SHP77 (cell line): ENCODE measurements at places on chromosomes 5 and 9.

GRCh38 chr5:52041842-52042241, 658.6 kb downstream of the ISL1 start:
- no peak for DNase-seq

GRCh38 chr9:132756214-132756845, 86.1 kb downstream of the GTF3C4 start:
- no peak for DNase-seq

DNA sequence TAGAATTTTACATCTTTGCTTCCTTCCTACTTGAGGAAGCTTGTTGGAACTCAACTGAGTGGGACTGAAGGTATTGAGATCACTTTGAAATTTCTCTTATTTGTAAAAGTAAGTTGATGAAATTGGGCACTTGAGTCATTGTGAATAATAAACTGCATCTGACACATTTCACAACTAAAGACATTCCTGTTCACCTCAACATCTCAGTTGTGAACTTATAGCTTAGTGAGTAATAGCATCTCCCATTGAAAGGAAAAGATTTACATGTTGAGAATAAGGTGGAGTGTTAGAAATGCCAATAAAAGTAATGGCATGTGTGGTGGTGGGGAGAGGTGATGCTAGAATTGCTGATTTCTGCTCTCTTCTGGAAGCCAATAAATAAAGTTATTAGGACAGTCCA, 145.0 kb downstream of the SLC24A2 start:
- no peak for DNase-seq

DNA sequence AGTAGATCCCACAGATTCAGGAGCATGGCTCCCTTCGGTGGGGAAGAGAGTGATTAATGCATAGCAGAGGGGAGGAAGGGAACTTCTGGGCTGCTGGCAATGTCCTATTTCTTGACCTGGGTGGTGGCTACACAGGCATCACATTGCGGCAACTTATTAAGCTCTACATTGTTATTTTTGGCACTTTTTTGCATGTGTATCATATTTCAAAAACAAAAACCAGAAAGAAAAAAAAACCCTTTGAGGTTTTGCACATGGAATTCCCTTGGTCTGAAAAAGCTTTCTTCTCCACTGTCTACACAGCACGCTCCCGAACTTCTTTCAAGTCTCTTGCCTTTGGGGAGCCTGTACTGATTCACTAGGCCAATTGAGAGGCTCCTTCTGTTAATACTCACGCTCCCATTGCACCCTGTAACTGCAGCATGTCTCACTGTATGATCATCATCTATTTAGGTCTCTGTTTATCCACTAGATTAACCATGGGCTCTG, 25.1 kb downstream of the CEMIP2 start:
- no peak for DNase-seq

DNA sequence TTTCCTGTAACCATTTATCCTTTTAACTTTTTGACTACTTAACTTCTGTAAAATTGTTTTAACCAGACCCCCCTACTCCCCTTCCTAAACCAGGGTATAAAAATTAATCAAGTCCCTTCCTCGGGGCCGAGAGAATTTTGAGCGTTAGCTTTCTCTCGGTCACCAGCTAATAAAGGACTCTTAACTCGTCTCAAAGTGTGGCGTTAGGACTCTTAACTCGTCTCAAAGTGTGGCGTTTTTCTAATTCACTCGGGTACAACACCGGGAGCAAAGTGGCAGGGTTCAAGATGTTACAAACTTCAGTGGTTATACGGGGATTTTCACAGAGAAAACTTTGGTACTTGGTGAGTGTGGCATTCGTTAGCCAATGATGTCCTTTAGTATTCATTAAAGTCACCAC, 39.7 kb upstream of the PPP1R26 start:
- no peak for DNase-seq

DNA sequence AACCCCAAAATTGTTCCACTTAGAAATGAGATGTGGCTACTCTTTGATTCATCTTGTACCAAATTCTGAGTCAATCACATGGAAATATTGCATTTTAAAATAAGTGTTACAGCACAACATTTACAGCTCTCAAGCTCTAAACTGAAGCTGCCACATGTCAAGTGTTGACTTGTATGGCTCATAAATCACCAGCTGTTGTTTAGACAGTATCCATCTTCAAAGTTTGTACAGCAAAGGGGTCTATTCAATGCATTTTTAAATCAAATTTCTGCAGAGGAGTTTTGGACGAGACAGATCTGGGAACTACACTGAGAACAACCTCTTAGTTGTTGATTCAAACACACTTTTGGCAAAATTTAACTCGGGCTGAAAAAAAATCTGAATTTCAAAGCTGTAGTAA, 31.4 kb downstream of the CHSY3 start:
- DNase-seq: no peak

DNA sequence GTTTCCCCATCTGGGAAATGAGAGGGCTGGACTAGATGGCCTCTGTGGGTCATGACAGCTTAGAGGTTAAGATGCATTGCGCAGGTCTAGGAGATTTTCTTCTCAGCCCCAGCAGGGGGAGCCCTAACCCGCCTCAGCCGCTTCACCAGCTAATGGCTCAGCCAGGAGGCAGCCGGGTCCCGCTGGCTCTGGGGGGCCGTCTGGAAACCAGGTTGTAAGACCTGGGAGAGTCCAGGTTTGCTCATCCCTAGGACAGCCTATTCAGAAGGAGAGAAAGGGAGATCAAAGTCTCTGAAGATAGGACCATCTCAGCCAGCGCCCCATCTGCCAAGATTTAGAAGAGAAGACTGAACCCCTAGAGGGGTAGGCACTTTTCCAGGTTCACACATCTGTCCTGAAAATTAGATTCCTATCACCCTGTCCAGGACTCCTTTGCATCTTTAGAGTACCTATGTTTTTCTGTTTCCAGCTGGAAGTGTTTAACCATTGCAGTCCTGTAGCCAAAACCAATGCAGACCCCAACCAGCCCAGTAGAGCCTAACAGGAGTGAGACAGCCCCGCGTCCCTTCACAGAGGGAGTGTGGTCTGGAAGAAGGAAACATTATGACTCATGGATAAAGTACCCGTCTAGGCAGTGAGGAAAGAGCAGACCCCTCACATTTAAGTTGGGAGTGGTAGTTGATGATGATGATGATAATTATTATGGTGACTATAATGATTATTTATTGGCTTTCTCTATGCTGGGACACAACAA, 27.5 kb downstream of the SPARC start:
- peak; percentile 57 for DNase-seq

- no peak for DNase-seq
Measured at GRCh38 chr9:4620057-4620765, 41.9 kb upstream of the PLPP6 start.

DNA sequence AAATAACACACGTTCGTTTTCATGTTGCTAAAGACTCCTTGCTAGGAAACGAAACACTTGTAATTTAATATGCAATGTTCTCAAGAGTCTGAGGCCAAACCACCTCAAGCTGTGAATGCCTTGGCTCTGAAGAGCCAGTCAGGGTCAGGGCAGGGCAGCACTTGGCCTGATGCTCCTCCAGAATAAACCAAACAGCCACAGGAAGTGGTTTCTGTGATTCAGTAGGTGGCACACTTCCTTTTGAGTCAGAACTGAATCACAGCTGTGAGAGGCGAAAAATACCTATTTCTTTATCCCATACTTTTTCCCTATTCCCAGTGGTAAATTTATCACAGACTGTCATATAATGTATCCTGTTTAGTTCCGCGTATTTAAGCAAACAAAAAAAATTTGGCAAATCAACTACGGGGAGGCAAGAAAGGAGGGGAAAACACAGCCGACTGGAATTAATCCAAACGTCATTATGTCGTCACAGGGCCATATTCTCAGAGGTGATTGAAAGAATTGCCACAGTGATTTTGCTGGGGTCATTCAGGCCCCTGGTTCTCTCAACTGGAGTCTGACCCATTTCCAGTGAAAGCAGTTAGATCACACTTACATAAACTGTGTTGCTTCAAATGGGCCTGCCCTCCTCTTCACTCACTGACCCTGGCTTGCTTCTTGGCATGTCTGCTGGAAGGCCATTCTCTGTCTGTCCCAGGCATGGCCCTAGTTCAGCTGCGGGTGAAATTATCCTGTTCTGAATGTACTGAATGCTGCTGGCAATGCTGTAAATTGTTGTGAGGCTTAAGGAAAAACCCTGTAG, 71.2 kb downstream of the ARRDC3 start:
- DNase-seq: peak; percentile 21

GRCh38 chr9:134192311-134192950, 28.1 kb upstream of the RNU6ATAC start:
- no peak for DNase-seq

GRCh38 chr9:134333234-134333873, 7.1 kb downstream of the RXRA start:
- no peak for DNase-seq

DNA sequence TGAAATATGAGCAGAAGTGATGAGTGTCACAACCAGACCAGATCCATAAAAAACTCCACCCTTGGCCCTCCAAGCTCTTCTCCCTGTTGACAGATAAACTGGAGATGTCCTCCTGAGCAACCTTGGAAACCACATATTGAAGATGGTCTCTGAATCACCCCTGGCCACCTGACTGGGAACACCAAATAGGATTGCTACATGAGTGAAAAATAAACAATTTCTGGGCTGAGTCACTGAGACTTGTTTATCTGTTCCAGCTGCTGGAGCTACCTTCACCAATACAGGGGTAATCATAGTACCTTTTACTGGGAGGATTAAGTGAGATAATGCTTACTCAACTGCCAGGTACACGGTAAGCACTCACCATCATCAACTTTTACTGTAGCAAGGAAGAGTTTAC, 53.3 kb downstream of the PCA3 start:
- DNase-seq: no peak

- DNase-seq: peak; percentile 12
Measured at GRCh38 chr5:149381986-149382338, 2.9 kb upstream of the IL17B start.

- DNase-seq: no peak
Measured at GRCh38 chr5:74409712-74410111, 230.8 kb downstream of the ENC1 start.

DNA sequence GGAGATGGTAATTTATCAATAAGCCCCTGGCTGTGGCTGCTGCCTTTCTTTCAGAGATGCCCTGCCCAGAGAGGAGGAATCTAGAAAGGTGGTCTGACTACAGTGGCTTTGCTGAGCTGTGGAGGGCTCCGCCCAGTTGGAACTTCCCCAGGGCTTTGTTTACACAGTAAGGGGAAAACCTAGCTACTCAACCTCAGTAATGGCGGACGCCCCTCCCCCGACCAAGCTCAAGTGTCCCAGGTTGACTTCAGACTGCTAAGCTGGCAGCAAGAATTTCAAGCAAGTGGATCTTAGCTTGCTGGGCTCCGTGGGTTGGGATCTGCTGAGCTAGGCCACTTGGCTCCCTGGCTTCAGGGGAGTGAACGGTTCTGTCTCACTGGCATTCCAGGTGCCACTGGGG, 865.4 kb upstream of the ACO1 start:
- peak; percentile 18 for DNase-seq
